ENCODE measurements at places on chromosomes 5 and 9. TPM values are rescaled to one million over a fixed set of nuclear protein-coding genes. Genes with fewer than 3 reads are reported as not detected.

GRCh38 chr5:96481009-96481786 lies 48.1 kb upstream of the PCSK1 start:
- DNase-seq: no peak

Gene ADAM19
- total RNA-seq: 1.0 TPM

GRCh38 chr9:104842698-104843097 lies 78.8 kb downstream of the NIPSNAP3B start:
- no peak for DNase-seq

DNA sequence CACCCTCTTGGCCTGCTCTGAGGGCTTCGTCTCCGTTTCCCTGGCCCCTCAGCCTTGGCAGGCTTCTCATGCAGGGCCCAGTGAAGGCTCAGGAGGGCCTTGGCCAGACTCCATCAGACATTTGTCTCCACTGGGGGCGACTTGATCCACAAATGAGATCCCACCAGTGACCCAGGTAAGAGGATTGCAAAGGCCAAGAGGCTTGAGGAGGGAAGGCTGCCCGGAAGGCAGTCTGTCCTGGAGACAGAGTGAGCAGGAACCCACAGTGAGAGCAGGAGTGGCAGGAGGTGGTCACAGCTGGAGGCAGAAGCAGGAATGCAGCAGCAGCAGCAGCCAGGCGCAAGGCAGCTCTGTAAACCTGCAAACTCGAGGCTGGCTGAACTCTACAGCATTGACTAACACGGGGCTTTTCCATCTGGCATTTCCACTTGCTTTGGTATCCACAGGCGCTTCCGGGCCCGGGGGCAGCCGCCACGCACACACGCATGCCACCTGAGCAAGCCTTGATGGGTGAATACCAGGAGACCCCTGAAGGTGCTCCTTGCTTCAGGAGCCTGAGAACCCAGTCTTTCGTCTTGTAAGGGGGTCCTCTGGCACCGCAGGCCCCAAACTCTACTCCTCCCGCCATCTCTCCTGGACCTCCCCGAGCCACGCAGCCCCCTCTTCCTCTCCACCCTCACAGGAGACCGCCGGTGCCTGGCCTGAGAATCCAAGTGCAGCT lies 14.7 kb downstream of the MGAT1 start:
- no peak for DNase-seq

Gene GMCL2
- not detected for total RNA-seq

GRCh38 chr9:83582029-83582428 lies 40.9 kb upstream of the IDNK start:
- peak; percentile 56 for DNase-seq

GRCh38 chr9:111601237-111602018 lies 2.0 kb upstream of the PTGR1 start:
- no peak for DNase-seq

Gene CREBRF
- total RNA-seq: 8.0 TPM

Gene TAF11L10
- not detected for total RNA-seq

GRCh38 chr9:18890372-18890771 lies 142.6 kb downstream of the SAXO1 start:
- DNase-seq: peak; percentile 46

GRCh38 chr9:16236311-16236710 lies 634.2 kb downstream of the BNC2 start:
- no peak for DNase-seq
